ENCODE measurements at places on chromosomes 7 and 10.

GRCh38 chr7:136687693-136688322 is 180.6 kb upstream of the CHRM2 start:
- no peak for DNase-seq

- no peak for DNase-seq
These were observed 2.3 kb upstream of the CREB5 start for GRCh38 chr7:28409716-28410627.

DNA sequence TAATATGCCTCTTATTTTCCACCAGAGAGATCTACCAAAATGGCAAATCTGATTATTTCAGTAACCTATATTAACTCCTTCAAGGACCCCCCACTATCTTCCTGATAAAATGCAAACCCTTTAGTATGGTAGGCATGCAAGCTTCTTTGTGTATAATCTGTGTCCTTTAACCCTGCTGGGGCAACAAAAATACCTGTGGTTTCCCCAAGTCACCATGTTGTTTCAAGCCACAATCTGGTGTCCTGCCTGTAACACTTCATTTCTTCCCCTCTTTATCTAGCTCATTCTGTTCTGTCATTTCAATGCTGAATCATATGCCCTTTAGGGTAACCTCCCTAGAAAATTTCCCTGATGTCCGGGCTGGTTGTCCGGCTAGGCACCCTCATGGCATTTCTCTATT is 5.3 kb downstream of the CALCR start:
- DNase-seq, result no peak

DNA sequence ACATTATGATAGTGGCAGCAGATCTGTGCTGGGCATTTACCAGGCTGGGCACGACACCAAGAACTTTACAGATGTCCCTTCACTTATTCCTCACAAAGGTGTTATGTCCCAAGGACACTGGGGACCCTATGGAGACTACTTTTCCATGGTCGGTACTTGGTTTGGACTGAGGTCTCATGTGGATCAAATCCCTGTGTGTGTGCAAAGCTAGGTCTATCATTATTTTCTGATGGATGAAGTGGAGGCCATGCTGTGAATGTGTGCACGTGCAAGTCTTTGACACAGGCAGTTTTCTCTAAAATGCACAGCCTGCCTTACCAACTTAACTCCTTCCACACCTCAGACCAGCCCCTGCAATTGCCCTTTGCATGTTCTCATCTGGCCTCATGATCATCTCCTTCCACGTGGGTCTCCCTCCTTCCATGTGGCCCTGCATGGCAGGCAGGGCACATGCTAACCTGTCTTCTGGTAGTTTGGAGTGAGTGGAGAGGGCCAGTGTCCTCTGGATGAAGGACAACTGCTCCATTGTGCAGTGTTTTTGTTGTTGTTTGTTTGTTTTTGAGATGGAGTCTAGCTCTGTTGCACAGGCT is 16.0 kb upstream of the ZNF273 start:
- DNase-seq, result no peak

DNA sequence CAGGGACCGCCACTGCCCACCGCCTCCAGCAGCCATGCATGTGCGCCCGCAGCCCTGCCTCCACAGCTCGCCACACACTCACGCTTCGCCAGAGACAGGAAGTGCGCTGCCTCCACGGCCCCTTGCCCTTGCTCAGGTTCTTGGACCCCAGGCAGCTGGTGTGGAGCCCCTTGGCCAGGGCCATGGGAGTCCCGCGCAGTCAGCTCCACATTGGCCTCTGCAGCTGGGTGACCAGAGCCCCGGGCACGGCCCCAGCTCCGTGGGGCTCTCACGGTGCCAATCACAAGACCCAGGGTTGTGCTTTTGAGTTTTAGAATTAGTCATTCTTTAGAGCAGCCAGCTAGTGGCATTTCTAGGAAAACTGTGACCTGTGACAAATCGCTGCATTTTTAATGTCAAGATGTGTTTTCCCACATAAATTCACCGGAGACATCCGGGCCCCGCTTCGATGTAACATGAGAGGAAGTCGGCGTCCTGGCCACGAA is 4.3 kb upstream of the UTF1 start:
- no peak for DNase-seq

GRCh38 chr10:60099998-60100747 is 193.8 kb upstream of the CCDC6 start:
- no peak for DNase-seq

DNA sequence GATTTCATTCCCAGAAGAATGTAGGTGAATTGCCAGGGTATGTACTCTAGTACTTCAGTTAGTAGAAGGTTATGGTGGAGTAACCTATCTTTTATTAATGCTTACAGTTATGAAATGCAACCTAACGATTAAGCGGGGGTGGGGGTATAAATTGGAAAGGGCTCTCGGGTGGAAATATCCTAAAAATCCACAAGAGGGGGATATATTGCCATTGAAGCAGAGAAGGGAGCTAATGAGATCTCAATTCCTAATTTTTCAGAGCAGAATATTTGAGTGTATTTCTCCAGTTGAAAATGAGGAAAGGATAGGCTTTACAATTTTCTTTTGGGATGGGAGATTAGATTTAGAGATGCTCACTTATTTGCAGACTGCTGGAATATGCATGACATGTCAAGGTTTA is 90.8 kb downstream of the DNAJB9 start:
- no peak for DNase-seq

- DNase-seq, result no peak
These were observed 48.5 kb downstream of the SMKR1 start for GRCh38 chr7:129550693-129551360.

GRCh38 chr7:44434201-44434600 is 56.3 kb downstream of the NUDCD3 start:
- no peak for DNase-seq

DNA sequence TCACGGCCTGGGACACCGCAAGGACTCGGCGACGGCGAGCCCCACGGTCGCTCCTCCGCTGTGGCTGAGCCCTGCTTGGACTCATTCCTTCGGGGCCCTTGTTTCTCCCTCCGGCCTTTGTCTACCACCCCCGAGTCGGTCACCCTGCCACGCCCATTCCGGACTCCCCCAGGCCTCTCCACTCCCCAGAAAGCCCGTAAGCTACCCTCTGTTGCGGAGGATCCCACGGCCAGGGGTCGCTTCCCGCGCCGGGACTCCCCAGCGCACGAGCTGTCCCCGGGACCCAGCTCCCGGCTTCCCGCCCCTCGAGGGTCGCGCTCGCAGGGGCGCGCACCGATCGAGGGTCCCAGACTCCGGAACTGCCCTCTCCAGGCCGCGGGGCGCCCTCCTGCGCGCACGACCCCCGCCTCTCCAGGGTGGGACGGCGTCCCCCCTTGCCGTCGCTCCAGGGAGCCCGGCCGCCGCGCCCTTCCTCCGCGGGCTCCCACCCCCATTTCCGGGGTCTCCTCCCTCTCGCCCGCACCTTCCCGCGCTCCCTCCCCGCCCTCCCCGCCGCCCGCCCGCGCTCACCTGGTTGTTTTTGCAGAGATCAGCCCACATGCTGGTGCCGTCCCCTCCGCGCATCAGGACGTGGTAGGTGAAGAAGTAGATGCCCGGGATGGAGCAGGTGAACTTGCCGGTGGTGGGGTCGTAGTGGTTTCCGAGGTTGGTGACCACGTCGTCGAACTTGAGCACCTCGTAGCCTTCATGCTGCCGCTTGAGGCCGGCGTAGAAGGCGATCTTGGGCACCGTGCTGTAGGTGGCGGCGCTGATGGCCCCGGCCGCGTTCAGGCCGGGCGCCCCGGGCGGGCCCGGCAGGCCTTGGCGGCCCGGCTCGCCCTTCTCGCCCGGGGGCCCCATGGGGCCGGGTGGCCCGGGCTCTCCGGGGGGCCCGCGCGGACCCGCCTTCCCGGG is 1.5 kb downstream of the C1QL3 start:
- DNase-seq, result no peak

DNA sequence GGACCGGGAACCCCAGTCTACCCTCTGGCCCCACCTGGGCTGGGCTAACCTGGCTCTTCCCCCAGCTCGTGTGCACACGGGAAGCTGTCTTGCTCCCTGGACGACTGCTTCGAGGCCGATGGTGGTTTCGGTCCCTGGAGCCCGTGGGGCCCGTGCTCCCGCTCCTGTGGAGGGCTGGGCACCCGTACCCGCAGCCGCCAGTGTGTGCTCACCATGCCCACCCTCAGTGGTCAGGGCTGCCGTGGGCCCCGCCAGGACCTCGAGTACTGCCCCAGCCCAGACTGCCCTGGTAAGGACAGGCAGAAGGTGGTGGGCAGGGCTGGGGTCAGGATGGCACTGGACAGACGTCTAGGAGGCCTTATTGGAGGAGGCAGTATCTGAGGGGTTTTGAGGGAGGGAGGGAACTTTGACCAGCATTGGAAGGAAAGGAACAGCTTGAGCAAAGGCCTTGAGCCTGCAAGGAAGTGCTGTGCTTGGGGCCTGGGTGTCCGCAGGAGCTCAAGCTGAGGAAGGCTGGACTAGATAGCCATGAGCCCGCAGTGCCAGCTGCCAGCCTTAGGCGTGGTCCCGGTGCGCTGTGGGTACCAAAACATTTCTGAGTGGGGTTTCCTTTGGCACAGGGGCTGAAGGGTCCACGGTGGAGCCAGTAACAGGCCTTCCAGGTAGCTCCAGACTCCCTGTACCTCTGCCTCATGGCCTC is 20.2 kb upstream of the ZNF862 start:
- no peak for DNase-seq

- no peak for DNase-seq
These were observed 299.4 kb downstream of the SNX13 start for GRCh38 chr7:17640730-17641377.

DNA sequence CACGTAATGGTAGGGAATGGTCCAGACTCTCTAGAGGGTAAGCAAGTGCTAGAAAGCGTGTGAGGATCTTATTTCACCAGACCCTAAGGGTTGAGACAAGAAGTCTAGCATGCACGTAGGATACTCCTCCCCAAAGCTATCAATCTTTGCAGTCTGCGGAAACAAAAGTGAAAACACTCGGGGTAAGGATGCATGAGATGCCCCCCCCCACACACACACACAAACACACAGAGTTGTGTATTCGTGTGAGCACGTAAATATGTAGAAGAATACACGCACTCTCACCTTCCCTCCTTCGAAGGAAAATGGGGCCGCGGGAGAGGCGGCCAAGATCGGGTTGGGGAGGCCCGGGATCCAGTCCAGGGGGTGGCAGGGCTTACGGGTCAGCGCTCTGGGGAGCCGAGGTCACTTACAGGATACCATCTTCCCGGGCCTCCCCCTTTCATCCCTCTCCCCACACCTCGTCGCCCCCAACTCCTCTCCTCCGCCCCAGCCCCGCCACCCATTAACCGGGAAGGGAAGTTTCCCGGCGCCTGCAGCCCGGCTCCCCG is 455 bp downstream of the CUL2 start:
- DNase-seq, result no peak

- DNase-seq, result no peak
These were observed 63.0 kb downstream of the VOPP1 start for GRCh38 chr7:55509322-55509721.

- DNase-seq, result peak; percentile 8
These were observed 4.3 kb upstream of the AKR1C3 start for GRCh38 chr10:5089865-5090264.

- DNase-seq, result no peak
These were observed 43.5 kb downstream of the NUP205 start for GRCh38 chr7:135601182-135601581.

All from DMS153 (cell line).